Nucleus accumbens (tissue), 56 donors: ENCODE measurements at places on chromosomes 6 and 20.

DNA sequence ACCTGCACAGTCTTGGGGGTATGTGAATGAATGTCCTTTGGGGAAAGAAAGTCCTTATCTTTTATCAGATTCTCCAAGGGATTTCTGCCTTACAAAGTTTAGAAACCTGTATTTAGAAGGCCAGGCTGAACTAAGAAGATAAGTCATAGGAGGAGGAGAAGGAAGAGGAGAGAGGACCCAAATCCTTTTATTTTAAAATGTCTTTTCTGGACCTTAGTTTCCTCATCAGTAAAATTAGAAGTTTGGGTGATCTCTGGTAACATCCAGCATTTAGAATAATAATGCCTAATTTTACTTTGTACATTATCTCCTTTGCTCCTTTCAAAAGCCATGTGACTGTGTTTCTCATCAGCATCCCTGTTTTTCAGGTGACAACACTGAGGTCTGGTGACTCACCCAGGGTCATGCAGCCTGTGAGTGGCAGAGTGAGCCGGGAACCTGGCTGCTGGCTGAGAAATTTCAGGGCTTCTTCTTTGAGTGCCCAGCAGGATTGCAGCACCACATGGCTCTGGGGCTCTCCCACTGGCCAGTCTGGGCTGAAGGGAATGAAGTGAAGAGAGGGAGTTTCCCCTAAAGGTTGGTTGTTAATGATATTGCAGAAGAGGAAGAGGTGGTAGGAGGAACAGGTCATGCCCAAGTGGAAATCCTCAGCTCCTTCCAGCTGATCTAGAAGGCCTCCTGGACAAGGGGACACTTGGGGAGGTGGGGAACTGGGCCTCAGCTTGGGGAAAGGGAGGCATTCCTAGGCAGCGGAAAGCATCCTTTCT, 34.0 kb downstream of the VEGFA start:
- no peak for DNase-seq

DNA sequence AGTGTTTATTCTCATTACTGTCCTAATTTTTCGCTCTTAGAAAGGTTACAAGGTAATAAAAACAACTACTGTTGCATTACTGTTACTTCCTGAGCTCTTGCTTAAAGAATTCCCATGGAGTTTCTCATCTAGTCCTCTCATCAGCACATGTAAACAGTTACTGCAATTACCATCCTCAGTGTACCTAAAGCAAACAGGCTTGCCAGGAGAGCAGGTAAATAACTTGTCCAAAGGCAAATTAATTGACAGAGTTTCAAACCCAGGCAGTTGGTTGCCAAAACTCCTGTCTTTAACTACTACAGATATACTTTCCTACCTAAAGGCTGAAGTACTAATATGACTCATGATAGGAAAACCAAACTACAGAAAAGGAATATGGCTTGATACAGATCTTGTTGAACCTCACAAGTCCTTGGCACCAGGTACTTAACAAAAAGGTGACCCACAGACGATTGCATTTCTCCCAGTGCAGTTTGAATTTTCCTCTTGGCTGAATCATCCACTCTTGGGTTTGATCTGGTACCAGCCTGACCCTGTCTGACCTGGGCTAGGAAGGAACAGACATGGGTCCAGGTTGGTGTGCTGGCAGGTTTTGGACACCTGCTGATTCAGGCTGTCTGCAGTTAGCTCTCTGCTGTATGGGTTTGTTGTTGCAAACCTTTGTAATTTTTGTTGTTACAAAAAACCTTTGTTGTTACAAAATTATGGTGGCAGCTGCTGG, 153.0 kb downstream of the CFAP61 start:
- DNase-seq = no peak

GRCh38 chr6:5305968-5306626, 44.8 kb downstream of the FARS2 start:
- DNase-seq = no peak

DNA sequence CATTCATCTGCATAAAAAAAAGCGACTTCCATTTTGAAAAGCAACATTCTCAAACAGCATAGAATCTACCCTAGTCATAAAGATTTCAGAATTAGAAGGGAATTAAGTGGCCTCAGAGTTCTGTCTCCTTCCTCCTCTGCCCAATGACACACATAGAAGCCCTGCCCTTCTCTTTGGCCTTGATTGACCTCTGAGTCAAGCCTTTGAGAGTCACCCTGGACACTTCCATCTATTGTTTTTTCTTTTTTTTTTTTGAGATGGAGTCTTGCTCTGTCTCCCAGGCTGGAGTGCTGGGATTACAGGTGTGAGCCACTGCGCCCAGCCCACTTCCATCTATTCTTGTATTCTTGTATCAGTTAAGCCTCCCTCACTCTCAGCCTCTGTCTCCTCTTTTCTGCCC, 44.8 kb upstream of the CTNNBL1 start:
- no peak for DNase-seq

- DNase-seq = no peak
These were observed 106.0 kb upstream of the MTHFD1L start for GRCh38 chr6:150759483-150759882.

DNA sequence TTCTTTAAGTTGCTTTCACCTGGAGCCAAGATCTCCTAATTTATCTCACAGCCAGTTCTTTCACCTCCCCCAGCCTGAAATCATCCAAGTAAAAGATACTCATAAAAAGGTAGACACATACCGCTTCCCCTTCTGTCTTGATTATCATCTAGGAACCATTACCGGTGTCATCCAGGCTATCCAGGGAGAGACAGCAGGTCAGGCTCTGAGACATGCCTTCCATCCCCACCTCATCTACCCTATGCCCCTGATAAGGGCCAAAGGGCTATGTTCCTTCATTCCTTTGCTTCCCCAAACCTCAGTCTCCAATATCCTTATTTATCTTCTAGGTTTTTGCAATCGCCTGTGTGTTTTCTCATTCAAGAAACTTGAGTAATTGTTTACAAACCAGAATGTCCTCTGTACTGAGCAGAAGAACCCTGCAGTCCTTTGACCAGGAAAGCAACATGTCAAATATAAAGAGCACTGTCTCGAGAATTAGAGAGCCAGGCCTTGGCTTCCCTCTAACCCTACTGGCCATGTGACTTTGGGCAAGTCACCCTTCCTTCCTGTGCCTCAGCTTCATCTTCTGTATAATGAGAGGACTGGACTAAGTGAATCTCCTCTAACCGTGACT, 41.0 kb downstream of the TNFRSF21 start:
- DNase-seq = no peak

- no peak for DNase-seq
These were observed 151.8 kb upstream of the INSM1 start for GRCh38 chr20:20215976-20216727.

GRCh38 chr6:52356017-52356416, 5.9 kb upstream of the PAQR8 start:
- no peak for DNase-seq
